ENCODE measurements at places on chromosomes 13 and 19.

GRCh38 chr13:106796280-106797047 is 228.5 kb upstream of the ARGLU1 start:
- no peak for DNase-seq

DNA sequence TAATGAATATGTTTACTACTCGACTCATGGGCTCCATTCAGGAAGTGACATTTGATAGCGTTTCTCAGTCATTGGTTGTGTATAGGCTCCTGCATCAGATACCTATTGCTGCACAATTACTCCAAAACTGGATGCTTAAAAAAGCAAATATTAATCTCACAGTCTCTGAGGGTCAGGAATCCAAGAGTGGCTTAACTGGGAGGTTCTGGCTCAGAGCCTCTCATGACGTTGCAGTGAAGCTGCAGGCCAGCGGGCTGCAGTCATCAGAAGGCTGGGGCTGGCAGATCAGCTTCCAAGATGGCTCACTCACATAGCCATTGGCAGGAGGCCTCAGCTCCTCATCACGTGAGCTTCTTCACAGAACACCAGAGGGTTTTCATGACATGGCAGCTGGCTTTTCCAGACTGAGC is 525.1 kb upstream of the NBEA start:
- no peak for DNase-seq

- DNase-seq = peak; percentile 47
These were observed 587 bp downstream of the TMEM238 start for GRCh38 chr19:55383279-55384130.

DNA sequence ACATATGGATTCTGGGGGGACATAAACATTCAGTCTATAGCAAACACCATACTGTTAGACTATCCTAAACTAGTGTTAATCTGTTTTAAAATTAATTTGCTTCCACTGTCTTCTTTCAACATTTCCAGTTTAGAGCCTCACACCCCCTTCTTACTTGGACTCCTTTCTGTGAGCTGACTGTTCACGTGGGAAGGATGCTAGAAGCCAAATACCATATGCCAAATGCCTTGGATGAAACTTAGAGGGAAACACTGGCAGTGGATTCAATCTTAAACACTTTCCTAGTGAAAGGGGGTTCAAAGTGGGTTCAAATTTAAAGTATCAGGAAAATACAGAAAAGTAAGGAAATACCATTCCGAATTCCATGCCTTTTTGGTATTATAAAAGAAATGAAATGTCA is 113.6 kb downstream of the HS6ST3 start:
- no peak for DNase-seq

- DNase-seq = no peak
These were observed 816.9 kb upstream of the SLC10A2 start for GRCh38 chr13:103883164-103883563.

DNA sequence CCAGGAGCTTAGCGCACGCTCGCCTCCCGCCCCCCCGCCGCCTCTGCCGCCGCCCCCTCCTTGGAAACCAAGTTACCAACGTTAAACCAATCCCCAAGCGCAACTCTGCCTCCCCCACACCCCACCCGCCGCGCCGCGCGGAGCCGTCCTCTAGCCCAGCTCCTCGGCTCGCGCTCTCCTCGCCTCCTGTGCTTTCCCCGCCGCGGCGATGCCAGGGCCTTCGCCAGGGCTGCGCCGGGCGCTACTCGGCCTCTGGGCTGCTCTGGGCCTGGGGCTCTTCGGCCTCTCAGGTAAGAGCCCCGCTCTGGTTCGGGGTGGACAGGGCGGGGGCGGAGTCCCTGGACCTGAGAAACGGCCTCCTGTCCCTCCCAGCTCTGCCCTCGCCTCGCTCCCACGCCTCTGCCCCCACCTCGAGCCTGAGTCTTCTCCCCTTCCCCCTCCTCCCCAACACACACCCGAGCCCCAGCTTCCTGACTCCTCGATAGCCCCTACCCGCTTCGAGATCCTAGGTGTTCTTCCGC is at the start of gene ICAM5:
ICAM5 (plus strand) TSS at position 117 of the 521 bp plus-strand sequence; CDS start at position 209, 92 bp downstream.
- no peak for DNase-seq

DNA sequence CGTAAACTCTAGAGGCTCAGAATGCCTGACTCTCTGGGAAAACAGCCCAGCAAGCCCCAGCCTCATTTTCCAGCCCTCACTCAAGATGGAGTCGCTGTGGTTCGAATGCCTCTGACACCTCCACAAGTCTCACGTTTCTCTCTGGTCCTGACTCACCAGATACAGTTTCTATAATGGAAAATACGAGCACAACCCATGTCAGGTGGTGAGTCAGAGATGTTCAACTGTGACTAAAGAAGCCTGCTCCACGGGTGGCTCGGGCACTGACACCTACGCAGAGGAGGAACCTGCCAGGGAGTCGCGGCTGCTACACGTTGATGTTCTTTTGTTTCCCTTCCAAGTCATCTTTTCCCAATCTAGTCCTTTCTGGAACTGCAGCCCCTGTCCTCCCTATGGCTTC is 87.1 kb upstream of the STK24 start:
- DNase-seq = no peak

DNA sequence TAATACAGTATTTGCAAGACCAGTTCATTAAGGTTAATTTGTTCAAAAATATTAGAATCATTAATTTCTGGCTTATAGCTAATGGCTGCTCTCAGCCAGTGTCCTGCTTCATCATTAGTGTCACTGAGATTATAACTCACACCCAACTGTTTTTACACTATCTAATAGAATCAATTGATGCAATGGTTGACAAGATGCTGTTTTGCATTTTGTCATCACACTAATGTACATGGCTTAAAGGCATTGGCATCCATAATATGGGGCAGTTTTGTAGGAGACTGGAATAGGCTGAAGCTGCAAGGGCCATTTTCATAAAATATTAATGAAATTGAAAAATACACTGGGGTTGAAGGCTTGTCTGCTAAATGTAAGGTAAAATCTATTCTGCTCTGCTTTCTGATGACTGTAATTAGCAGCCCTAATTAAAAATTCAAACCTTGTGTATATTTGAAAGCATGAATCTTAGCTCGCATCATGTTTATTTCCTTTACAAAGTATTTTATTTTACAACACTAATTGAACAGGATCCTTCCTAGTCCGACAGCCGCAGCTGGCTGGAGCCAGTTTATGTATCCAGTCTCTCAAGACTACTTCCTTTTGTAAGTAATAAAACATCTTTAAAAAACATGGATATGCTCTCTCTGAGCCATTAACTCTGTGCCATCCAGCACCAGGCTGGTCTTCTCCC is 296.7 kb downstream of the POU4F1 start:
- DNase-seq = no peak

- DNase-seq = no peak
These were observed 205.1 kb upstream of the STARD13 start for GRCh38 chr13:33490461-33491327.

GRCh38 chr13:93786846-93787489 is 560.4 kb downstream of the GPC6 start:
- no peak for DNase-seq

DNA sequence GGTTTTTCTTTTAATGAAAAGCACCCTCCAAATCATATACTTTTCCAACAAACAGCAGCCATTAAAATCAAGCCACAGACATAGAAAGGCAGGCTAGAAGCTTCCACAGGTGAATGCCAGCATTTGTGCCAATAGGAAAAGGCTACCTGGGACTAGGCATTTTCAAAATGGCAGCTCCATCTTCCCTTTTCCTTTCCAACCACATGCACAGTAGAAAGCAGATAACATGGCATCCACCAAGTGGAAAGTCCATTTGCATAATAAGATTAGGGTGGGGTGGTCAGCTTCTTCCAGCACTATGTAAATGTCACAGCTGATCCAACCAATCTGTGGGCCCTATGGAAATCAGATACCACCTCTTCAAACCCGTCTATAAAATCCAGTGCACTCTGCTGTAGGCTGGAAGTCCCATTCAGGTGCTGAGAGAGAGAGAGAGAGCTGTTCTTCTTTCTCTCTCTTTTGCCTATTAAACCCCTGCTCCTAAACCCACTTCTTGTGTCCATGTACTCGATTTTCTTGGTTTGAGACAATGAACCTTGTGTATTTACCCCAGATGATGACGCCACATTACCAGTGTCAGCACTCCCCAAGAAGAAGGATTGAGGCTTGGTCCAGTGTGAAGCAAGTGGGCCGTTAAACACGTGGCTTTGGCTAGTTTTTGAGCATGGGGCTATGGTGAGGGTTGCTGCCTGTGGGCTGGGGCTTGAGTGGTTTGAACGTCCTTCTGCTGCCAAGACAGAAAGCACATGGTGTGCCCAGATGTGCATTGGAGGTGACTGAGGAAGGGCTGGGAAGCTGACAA is 24.2 kb upstream of the IGFL1 start:
- no peak for DNase-seq

- DNase-seq = no peak
These were observed 1582.1 kb upstream of the SLC10A2 start for GRCh38 chr13:104648291-104648690.

- no peak for DNase-seq
These were observed 31.8 kb downstream of the PIP5K1C start for GRCh38 chr19:3668331-3669081.

- no peak for DNase-seq
These were observed 758 bp upstream of the TECR start for GRCh38 chr19:14528419-14529253.

GRCh38 chr13:51800486-51800885 is 3.5 kb downstream of the DHRS12 start:
- DNase-seq = no peak

- no peak for DNase-seq
These were observed 116.0 kb downstream of the COL4A2 start for GRCh38 chr13:110422913-110423688.

DNA sequence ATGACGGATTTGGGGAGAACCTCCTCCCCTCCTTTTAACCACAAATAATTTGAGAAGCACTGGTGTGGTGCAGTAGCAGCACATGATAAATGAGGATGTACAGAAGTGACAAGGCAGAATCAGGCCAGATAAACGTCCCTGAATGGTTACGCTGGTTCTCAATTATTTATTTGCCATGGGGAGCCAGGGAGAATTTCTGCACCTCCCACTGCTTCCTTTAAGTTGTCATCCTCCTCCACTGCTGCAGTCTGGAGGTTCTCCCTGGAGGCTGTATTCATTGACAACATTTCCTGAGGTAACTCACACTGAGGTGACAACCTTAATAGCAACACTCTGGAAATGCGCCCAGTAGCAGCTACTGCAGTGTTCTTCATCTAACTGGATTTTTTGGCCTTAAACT is 308.9 kb upstream of the SLITRK1 start:
- DNase-seq = no peak

DNA sequence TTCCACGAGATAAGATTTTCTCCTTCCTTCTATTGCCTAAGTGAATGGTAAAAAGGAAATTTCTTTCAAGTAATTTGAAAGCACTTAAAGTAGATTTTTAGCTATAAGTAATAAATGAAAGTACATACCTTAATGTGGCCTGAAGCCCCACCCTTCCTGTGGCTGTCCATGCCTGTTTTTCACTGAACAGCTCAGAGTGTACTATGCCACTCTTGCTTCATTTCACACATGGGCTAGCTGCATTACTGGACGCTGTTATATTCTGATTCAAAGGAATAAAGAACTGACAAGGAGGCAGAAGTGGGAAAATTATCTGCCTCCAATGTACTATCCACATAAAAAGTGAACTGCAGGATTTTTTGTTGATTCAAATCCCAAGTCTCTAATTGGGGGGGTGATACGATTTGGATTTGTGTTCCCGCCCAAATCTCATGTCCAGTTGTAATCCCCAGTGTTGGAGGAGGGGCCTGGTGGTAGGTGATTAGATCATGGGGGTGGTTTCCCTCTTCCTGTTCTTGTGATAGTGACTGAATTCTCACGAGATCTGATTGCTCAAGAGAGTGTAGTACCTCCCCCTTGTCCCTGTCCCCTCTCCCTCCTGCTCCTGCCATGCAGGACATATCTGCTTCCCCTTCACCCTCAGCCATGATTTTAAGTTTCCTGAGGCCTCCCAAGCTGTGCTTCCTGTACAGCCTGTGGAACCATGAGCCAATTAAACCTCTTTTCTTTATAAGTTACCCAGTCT is 154.7 kb upstream of the SGCG start:
- no peak for DNase-seq

DNA sequence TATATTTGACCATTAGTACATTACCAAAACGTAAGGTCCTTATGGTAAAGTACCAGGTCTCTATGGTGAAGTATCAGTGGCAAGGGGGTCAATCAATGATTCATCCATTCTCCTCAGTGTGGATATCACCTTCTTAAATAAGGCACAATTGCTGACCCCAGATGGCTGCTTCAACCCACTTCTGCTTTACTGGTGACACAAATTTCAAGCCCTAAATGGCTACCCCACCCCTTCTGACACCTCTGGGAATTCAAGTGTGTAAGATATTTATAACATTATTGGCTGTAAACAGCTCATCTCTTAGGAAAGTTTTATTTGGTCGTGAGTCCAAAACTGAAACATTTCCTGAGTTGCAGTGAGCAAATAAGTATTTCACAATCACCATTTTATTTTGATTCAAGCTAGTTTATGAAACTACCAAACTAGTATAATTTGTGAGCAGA is 7.9 kb upstream of the WBP4 start:
- DNase-seq = no peak

DNA sequence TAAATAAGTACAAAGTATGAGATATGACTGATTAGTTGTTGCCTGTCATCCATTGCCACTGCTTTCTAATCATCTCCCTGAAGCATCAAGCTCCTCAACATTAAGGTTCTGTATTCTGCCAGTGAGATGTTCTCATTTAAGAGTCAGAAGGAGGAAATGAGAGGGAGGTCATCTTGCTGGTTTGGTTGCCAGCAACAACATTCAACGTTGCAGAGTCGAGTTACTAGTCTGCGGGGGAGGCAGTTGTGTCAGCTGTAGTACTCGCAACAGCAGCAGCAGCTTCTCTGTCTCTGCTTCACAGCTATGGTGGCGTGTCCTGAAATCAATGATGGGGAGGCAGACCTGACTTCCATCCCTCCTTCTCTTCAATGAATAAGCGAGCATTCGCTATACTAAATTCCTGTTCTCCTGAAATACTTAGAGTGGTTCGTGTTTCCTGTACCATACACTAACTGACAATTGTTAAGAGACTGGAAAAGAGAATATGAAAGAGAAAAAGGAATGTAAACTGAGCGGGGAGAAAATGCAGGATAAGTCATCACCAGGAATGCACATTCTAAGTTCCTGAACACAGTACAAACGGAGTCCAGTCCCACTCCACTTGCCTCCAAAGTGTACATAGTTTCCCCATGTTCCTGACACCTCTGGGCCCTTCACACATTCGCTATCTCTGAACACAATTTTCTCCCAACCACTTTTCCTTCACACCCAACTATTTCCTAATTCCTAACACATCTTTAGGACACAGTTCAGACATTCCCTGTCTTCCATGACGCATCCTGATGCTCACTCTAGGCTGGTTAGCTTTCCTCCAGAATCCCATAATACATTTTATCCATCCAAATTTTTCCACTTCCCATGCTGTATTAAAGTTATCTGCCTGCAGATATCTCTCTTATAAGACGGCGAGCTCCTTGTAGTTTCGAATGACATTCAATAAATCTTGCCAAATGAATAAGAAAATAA is 263.0 kb downstream of the KLF12 start:
- no peak for DNase-seq

GRCh38 chr19:10392120-10392519 is 11.2 kb downstream of the CDC37 start:
- no peak for DNase-seq

DNA sequence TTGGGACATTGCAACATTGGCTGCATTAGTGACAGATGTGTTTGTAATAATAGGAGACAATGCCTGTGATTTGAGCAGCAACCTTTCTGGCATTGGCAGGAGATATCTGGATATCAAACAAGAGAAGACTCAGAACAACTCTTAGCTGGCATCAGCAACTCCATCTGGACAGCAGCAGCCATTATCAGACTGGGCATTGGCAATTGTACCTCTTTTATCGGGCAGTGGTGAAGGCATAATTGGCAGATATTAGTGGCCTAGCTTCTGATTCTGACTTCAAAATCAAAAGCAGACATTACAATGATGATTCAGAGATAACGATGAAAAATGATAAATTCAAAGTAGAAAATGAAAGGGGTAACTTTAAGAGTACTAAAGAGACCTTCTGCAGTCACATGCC is 1193.7 kb downstream of the EFNB2 start:
- no peak for DNase-seq

Data from Peyer's patch (tissue), 4 donors.